ENCODE measurements at places on chromosomes 5 and 9.
A peak's percentile ranks its signal among the peaks of the same experiment; 100 is the strongest.

- DNase-seq: no peak
These were observed 305.3 kb downstream of the PRR16 start for GRCh38 chr5:120769312-120769872.

- DNase-seq: no peak
These were observed 40.2 kb downstream of the SH3RF2 start for GRCh38 chr5:145976431-145977155.

DNA sequence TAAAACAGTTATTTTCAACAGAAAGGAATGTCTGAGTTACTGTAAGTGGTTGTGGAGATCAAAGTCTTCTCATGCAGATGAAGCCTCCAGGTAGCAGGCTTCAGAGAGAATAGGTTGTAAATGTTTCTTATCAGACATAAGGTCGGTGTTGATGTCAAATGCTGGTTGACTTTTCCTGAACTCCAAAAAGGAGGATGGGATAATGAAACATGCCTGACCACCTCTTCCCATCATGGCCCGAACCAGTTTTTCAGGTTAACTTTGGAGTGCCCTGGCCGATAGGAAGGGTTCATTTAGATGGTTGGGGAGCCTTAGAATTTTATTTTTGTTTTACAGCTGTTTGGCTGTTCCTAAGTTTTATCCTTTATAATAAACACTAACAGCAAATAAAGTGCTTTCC, 478.4 kb downstream of the ACTL7B start:
- DNase-seq: no peak

DNA sequence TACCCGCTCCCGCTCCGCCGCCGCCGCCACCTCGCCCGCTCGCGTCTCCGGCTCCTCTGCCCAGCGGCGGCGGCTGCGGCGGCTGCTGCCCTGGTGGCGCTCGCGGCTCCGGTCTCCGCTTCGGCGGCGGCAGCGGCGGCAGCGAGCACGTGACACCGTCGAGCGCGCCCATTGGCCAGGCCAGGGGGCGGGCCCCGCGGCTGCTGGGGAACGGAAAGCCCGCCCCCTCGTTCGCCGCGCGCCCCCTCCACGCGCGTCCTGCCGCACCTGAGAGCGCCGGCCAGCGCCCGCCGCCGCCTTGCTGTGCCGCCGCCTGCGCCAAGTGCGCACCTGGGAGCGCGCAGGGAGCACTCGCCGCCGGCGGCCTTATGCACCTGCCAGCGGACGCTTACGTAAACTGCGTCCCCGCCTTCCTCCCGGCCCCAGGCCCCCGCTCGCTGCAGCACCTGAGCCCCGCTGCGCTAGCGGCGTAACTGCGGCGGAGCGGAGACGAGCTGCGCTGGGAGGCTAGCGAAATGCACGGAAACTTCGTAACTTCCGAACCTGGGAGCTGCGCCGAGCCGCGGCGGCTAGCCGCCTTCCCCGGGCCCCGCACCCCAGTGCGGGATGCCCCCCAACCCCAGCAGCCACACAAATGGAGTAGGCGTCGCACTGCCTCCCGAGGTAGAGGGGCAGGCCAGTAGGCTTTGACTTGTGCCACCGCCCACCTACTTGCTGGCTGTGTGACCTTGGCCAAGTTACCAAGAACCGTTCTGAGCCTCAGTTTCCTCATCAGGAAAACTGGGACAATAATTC, at the start of gene STRBP:
STRBP (minus strand) TSS at position 122 of the 795 bp plus-strand sequence. CDS start 84,452 bp downstream, outside the sequence.
- DNase-seq: peak; percentile 82

- no peak for DNase-seq
These were observed 59.8 kb downstream of the PHF2 start for GRCh38 chr9:93636172-93636661.

Measured in stimulated activated CD4-positive, alpha-beta T cell treated with anti-CD3 and anti-CD28 coated beads, Interleukin-1b, Interleukin-23, amount 100 ng/mL, for 24 hours (primary cell).